ENCODE measurements at places on chromosomes 16 and 17. TPM values are rescaled to one million over a fixed set of nuclear protein-coding genes. Genes with fewer than 3 reads are reported as not detected.

RHBDL3 gene
- polyA plus RNA-seq = 1.8 TPM

MYH8 gene
- polyA plus RNA-seq = 0.89 TPM

CCL5 gene
- 1.3 TPM for polyA plus RNA-seq

PMP22 gene
- 73.2 TPM for polyA plus RNA-seq

CD300LB gene
- 0.07 TPM for polyA plus RNA-seq

CACNG3 gene
- not detected for polyA plus RNA-seq

PLCD3 gene
- polyA plus RNA-seq = 24.3 TPM

SAMD14 gene
- polyA plus RNA-seq = 13.5 TPM

SLC2A4 gene
- 1.8 TPM for polyA plus RNA-seq

ORC6 gene
- 21.5 TPM for polyA plus RNA-seq
